ENCODE measurements at places on chromosomes 12 and 14.

GRCh38 chr12:105453316-105453715, 122.8 kb downstream of the C12orf75 start:
- no peak for DNase-seq

DNA sequence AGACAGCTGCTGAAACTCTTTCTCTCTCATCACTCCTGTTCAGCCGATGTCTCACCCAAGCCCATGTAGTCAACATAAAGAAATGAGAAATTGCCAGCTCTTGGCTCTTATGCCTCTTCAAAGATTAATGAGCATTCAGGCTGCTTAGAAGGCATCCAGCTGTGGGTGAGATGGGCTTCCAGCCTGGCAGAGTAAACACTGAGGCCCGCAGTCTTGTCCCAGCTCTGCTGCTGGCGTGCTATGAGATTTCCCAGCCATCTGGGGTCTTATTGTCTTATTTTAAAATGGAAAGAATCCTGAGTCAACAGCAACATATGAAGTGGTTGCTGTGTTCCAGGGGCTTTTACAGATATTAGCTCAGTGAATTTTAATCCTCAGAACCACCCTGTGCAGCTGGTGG, 12.6 kb downstream of the RXYLT1 start:
- DNase-seq, result no peak

- no peak for DNase-seq
These were observed 3.6 kb upstream of the DHRS2 start for GRCh38 chr14:23632461-23633159.

- DNase-seq, result no peak
These were observed 62.4 kb upstream of the BCL2L14 start for GRCh38 chr12:12008232-12008850.

- no peak for DNase-seq
These were observed 114.2 kb upstream of the EEA1 start for GRCh38 chr12:93043192-93043876.

GRCh38 chr12:64792128-64792527, 32.3 kb upstream of the TBC1D30 start:
- DNase-seq, result no peak

DNA sequence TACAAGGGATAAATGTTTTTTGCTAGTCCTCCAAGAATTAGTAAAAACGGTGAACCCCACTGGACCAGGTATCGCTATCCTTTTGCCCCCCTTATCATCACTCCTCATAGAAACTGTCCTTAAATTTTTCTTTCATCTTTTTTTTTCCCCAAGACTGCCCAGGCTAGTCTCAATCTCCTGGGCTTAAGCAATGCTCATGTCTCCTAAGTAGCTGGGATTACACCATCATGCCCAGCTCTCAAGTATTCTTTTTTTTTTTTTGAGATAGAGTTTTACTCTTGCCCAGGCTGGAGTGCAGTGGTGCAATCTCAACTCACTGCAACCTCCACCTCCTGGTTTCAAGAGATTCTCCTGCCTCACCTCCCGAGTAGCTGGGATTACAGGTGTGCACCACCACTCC, 9.7 kb downstream of the IRF2BPL start:
- no peak for DNase-seq

DNA sequence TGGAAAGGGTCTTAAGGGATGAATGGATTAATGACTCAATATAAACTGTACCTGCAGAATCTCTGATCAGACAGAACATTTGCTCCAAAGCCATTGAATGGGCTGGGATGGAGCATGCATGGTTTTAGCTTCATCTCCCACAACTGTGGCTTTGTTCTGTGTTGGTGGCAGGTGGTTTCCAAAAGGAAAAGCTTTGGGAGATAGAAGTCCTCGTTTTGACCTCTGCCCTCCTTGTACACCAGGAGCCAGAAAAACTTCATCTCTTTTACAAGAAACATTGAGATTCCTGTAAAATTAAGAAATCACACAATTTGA, 39.5 kb downstream of the GPR65 start:
- DNase-seq, result no peak

GRCh38 chr12:109462868-109463692, 14.0 kb downstream of the KCTD10 start:
- no peak for DNase-seq

GRCh38 chr12:66976526-66976925, 292.6 kb upstream of the CAND1 start:
- no peak for DNase-seq

GRCh38 chr12:124425667-124426066, 130.8 kb downstream of the RFLNA start:
- no peak for DNase-seq

DNA sequence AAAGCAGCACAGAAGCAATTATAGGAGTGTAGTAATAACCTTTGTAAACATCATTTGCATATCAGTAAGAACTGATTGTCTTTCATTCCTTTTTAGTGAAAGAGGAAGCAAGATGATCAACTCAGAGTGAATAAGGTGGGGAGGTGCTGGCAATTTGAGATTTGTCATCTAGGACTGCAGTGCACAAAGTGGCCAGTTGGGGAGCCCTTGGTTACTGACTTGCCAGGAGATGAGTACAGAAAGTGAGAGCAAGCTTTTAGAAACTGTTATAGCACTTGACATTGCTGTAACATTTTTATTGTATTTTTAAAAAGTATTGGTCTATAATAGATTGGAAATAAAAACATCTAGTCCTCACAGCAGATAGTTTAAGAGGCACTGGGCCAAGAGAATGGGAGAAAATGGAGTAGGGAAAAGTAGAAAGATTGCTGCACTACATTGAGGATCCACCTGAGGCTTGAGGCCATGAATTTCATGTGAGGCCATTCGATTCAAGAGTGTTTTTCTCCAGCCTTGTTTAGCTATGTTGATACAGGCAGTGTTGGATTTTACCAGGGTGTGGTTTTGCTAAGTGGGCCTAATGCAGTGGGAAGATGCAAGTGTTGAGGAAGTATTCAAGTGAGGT, 98.2 kb downstream of the SNAPC1 start:
- DNase-seq, result no peak

DNA sequence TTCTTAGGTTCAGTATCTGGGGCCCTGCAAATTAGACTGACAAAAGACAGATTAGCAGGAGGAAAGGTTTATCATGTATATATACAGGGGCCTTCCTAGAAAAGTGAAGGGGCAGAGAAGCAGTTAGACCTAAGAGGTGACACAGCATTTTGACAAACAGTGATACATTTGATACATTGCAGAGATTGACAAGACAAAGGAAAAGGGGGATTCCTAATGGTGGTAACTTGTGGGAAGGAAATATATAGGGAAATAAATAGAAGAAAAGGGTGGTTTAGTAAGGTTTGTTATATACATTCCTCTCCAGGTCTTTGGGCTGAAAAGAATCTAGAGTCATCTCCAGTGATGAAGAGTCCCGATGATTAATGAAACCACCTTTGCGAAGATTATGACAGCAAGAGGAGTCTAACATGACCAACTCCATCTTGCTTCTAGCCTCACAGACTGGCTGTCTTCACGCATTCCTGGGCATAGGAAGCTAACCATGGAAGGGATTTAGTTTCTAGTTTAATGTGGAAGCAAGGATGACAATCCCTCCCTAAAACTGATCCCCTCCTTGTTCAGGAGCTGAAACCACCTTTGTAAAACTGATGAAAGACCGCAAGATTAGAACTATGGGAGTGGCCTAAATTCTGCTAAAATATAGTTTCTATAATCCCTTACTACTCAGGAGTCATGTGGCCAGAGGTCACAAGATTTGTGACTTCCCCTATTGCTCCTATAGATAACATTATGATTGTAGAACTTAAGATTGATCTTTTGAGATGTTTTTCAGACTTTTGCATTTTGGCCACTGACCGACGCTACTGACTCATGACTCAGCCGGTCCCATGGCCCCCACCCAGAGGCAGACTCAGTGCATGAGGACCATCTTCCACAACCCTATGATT, 31.1 kb upstream of the CPM start:
- DNase-seq, result no peak

GRCh38 chr14:100895411-100895810, 8.1 kb downstream of the RTL1 start:
- DNase-seq, result no peak

- DNase-seq, result no peak
These were observed 22.8 kb downstream of the USP44 start for GRCh38 chr12:95528431-95528830.

DNA sequence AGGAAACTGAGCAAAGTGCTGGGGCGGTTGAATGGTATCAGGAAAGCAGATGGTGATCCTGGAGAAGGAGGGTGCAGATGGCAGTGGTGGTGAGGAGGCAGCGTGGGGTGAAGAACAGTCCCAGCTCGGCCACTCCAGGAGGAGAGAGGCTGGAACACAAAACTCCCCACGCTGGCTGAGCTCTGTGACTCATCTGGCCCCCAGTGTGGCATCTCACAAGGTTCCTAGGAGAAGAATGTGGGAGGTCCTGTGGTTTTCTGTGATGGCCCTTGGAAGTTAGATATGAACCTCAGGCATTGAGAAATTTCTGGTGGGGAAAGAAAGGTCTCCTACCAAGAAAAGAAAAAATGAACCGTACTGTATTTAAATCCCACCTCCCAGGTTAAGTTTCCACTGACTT, 8.0 kb upstream of the NRXN3 start:
- no peak for DNase-seq

GRCh38 chr12:42282294-42282693, 43.6 kb downstream of the ZCRB1 start:
- no peak for DNase-seq

DNA sequence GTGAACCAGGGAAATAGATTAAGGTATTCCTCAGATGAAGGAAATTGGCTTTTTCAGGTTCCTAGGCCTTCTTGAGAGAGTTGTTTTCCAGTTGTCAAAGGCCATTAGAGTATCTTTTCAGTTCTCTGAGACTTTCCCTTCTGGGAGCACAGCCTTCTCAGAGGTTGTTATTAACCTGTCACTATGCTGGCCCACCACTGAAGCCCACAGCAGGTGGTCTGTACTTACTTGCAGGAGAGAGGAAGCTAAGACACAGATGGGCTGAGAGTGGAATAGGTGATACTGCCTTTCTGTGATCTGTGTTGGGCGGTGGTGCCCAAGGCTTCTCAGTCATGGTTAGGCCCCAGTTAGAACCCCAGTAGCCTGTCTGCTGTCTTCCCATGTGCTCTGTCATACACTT, 22.8 kb upstream of the GALNT16 start:
- no peak for DNase-seq

DNA sequence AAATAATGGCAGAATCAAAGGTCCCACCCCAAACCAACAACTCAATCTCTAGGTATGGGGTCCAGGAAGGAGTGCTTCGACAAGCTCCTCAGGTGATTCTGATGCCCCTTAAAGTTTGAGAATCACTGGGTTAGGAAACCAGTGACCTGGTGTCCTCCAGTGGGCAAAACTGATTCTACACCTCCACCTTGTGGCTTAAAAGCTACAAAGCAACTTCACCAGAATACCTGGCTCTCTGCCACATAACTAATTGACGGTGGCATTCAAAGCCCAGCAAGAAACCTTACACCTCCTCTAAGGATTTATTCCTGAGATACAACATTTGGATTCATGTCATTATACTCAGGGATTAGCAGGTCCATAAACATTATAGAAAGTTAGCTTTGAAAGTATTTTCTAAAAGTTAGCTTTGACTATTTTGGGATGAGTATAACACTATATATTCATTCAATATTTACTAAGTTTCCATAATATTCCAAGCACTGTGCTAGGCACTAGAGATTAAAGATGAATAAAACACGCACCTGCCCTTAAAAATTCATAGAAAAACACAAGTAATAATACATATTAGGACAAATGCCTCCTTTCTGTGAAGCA, 45.4 kb downstream of the DCAF5 start:
- no peak for DNase-seq

GRCh38 chr14:103891667-103892215, 36.5 kb upstream of the TDRD9 start:
- no peak for DNase-seq
